Thoracic aorta (tissue), 2 donors: ENCODE measurements at places on chromosomes 13 and 19.
A peak's percentile ranks its signal among the peaks of the same experiment; 100 is the strongest.

- no peak for DNase-seq
Measured at GRCh38 chr19:46088101-46088500, 36.4 kb downstream of the IGFL3 start.

DNA sequence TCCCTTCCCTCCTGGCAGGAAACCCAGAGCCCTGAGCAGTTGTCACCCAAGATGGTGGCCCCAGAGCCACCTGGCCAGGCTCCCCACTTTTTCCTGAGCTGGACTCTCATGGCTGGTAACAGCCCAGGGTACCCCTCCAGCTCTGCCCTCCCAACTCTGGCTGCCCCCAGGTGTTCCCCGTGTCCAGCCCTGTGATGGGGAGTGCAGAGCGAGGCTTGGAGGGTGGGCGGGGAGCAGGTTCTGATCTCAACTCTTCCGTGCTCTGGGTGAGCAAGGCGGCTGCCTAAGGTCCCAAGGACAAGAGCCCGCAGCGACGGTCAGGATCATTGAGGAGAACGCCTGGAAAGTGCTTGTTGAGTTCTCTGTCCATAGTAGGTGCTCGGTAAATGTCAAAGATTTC is 54.7 kb upstream of the GAS6 start:
- no peak for DNase-seq

GRCh38 chr13:37709318-37709717 is 110.8 kb upstream of the POSTN start:
- no peak for DNase-seq

DNA sequence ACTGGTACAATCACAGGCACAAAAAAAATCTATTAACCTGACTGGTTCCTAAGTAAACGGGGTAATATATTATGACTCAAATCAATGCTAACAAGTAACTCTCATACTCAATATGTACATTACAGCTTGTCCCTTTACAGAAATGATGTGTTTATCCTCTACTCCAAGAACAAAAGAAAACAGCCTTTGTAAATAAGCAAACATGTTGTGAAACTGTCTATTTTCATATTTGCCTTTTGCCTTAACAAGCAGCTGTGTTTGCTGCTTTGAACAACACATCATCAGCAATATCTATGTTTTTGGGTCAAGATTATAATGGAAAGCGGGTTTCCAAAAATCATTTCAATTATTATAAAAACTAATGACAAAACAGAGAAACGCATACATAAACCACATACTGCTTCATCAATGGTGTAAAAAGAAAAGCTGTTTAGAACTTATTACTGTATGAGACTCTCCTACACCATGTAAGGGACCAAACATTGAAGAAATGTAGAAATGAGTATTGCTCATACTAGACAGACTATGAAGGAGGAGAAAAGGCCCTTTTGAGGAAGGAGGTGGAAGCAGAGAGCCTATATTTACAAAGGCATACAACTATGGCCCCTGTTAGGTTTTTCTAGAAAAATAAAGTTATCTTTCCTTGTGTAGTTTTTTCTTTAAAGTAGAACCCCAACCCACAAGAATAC is 14.8 kb downstream of the TBC1D4 start:
- no peak for DNase-seq

DNA sequence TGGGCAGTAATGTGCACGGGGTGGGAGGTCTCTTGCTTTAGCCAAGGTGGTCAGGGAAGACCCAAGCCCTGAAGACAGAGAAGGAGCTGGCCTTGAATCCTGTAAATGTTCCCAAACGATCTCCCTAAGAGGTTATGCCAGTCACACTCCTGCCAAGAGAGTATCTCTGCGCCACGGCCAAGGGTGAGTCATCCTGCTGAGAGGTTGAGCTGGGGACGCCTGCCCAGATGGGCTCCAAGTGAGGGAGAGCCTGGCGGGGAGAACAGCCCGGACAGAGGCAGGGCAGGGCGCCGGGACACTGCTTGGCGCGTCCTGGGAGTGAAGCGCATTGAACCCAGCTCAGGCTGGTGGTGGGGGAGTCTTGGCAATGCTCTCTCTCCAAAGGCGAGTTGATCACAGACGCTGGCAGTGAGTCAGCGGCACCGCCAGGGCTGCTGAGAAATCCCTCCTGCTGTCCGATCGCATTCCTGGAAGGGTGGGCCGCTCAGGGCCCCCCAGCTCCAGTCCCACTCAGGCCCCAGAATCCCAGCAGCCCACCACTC is 16.4 kb downstream of the SULT2B1 start:
- DNase-seq = peak; percentile 80

DNA sequence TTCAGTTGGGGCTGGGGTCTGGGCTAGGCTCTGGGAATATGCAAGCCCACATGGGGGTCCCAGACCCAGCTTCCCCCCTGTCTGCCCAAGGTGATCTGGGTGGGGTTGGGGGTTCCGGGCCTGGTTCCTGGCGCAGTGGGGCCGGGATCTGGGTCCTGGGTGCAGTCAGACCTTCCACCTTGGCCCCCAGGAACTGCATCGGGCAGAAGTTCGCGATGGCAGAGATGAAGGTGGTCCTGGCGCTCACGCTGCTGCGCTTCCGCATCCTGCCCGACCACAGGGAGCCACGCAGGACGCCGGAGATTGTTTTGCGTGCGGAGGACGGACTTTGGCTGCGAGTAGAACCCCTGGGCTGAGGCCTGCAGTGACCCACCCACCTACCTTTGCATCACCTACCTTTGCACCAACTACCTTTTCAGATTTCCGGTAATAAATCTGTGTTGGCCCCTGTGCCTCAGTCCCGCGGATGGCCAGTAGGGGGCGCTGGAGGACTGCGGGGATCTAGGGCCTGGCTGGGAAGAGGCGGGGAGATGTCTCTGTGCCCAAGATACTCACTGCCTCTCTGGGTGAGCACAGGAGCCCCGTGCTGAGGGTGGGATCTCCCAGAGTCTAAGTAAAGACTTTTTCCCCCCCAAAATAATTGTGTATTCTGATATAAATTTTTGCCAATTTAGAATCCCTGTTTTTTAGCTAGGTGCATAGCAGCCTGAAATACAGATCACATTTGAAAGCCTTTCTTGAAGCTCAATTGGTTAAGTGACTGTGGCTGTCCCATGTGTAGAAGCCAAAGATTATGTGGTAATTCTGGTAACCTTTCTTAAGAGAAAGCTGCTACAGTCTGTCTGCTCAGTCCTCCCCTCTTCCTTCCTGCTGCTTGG is 11.5 kb upstream of the CYP4F3 start:
- DNase-seq = peak; percentile 38
